ENCODE measurements at places on chromosomes 3 and 15.

DNA sequence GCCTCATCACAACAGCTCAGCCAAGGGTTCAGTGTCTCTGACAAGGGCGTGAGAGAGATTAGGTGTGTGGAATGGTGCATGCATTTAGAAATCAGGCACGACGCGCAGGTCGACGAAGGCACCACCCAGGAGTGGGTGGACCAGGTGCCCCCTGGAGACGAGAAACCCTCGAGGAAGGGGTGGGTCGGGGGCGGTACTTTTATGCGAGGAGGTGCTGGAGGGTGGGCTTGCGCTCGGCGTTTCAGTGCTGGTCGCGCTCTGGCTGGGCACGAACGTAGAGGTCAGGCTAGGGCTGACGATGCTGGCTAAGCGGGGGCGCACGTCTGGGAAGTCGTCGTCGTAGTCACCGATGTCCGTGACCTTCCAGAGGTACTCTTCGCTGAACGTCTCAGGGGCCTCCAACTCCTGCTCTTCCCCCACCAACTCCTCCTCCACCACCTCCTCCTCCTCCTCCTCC, 393 bp downstream of the ERICH6 start:
- DNase-seq, result peak; percentile 68

DNA sequence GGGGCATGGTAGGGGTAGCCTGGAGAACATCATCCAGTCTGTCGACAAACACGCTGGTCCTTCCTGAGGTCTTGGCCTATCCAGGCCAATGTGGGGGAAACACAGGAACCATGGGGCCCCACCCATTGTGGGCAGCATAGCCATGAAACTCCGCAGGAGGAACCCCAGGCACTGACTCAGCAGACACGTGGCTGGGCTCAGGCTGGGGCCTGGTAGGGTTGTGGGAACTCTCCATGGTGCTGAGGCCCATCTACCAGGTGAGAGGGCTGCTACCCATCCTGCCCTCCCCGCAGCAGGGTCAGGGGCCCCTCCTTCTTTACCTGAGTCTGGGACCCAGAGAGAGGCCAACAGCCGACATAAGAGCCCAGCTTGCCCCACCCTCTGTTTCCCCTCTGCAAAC, 22.6 kb upstream of the CACNA2D2 start:
- DNase-seq, result peak; percentile 76

DNA sequence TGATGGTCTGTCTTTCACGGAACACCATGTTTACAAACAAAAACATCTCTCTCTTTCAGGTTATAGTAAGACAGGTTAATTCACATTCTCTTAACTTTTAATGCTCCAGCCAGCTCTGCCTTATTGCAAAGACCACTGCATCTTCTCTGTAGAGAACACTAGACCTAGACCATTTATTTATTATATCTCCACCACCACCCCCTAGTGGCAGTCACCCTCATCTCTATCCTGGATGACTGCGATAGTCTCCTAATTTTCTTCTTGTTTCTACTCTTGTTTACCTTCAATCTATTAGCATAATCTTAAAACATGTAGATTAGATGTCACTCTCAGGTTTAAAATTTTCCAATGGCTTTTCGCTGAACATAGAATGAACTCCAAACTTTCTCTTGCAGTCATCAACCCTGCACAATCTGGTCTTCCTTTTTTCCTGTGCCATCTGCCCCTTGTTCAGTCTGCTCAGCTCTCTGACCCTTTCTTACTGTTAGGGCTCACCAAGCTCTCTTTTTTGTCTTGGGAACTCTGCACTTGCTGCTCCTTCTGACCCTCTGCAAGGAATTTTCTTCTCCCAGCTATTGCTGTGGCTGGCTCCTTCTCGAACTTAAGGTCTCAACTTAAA, 155.6 kb downstream of the SQOR start:
- DNase-seq, result no peak

DNA sequence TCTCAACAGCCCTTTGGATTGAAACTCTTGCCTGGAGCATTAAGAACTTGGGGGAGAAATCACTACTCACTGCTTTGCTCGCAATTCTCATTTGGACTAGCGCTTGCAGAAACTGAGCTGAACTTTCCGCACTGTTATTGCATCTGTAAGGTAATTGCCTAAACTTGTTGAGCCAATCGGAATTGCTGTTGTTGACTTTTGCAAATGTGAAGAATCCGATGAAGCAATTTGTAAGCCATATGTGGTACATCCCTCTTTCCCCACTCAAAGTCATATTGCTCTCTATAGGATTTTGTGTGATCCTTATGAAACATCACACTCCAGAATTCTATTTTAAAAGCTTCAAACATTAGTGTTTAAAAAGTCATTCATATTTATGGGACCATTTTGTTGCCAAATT, 191.7 kb upstream of the GBE1 start:
- DNase-seq, result no peak

DNA sequence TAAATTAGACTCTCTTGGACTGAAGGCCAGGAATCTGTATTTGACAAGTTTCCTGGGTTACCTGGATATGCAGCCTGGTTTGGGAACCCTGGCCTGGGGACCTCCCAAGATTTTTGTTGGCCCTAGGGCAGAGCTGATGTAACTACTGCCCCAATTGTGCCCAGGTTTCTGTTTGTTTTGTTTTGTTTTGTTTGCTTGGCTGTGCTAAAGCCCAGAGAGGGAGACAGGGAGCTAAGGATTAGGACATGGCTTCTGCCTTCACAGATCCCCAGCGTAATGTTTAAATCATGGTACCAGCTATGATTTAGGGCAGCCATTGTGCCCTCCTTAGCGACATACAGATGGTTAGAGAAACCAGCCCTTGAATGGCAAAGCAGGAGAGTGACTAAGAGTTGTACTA, 47.6 kb downstream of the ABHD5 start:
- no peak for DNase-seq

DNA sequence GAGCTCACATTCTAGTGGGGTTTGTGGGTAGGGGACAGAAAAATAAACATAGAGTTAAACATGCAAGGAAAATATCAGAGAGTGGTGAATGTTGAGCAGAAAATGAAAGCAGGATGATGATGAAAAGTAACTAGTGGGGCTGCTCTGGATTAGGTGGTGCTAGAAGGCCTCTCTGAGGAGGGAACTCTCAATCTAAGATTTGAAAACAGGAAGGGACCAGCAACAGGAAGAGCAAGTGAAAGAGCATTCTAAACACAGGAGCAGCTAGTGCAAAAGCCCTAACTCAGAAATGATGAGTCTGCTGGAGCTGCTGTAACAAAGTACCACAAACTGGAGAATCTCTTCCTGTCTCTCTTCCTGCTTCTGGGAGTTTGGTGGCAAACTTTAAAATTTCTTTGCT, 468.6 kb upstream of the AGTR1 start:
- no peak for DNase-seq

DNA sequence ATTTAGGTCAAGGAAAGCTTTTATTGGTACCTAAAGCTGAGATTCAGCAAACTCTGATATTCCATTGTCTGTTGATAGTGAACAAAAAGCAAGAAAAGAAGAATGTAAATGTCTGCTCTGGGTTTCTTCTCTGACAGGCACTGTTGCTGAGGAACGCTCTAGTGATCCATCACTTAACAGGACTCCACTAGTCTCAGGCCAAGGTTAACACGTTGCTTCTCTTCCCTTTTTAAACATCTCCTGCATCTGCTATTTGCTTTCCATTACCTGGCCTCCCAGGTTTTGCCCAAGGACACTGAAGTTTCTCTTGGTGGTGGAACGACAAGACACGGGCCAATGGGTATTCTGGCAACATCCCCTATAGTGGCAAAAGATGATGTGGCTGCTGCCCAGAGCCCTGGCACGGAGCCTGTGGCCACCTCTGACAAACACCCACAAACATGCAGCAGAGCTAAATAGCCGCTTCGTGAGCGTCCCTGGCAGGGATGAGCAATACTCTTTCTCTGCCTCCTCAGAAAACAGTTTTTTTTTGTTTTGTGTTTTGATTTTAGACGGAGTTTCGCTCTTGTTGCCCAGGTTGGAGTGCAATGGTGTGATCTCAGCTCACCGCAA, 97.8 kb upstream of the AKAP13 start:
- DNase-seq, result no peak

- DNase-seq, result no peak
Measured at GRCh38 chr15:85826756-85827515, 32.2 kb upstream of the KLHL25 start.

GRCh38 chr3:169362868-169363267, 300.6 kb downstream of the MECOM start:
- no peak for DNase-seq

GRCh38 chr3:23966328-23966727, 21.2 kb downstream of the NR1D2 start:
- DNase-seq, result no peak

DNA sequence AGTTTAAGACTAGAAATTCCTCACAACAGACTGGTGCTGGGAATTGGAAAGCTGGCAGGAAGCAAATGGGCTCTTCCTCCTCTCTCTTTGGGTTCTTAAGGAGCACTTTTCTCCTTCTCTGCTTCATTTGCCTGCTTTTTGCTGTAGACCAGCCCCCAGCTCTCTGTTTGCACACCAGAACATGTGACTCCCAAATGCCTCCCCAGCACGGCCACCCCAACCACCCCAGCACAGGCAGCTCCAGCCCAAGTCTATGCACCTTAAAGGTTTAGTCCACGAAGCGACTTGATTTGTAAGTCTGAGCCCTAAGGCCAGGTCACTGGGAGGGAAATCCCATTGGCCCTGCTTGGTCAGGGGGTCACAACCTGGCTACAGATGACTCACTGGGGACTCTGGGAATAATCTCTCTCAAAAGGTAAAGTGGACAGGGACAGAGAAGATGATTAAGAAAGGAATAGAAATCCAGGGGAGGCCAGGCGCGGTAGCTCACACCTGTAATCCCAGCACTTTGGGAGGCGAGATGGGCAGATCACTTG, 377.8 kb upstream of the PROK2 start:
- DNase-seq, result no peak

DNA sequence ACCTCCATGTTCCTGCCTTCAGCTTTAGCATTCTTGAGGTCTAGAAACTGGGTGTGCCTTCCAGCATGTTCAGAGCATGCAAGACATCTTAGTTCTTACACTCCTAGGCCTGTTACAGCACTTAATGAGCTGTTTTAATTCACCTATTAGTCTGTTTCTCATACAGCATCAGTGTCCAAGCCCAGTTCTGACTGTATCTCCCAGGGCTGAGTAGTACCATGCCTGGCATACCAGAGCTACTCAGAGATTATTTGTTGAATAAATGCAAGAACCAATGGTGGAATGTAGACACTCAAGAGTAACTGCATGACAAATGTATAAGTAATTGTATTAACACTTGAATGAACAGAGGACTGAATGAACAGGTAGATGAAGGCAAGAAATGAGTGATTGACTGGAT, 61.8 kb upstream of the SCN5A start:
- no peak for DNase-seq

DNA sequence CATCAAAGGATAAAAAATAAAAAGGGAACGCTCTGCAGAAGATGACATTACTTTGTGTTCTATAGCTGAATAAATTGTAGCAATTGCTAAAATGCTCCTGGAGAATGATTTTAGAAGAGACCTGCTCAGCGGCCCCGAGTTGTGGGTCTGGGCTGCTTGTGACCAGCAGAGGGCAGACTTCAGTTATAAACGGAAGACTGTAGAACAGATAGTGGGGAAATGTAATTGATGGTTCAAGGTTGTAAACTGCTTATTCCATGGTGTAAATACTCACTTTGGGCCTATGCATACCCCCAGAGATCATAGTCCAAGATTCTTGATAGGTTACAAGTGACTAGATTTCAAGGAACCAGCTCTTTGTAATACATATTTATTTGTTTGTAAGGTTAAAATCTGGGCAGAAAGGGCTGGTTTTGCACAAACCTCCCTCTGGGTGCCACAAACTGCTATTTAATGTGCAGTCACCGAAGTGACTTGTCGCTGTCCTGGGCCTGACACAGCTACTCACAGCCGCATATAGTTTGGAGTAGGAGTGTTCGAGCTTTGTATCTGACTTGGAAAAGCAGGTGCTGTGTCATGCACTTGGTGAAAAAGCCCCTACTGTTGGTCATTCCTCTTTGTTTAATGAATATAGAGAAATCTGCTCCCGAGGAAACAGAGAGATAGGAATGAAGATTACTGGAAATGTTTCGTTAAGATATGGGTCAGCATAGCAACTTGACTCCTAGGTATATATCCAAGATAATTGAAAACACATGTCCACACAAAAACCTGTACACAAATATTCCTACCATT, 34.7 kb upstream of the NDUFB4 start:
- DNase-seq, result peak; percentile 62

DNA sequence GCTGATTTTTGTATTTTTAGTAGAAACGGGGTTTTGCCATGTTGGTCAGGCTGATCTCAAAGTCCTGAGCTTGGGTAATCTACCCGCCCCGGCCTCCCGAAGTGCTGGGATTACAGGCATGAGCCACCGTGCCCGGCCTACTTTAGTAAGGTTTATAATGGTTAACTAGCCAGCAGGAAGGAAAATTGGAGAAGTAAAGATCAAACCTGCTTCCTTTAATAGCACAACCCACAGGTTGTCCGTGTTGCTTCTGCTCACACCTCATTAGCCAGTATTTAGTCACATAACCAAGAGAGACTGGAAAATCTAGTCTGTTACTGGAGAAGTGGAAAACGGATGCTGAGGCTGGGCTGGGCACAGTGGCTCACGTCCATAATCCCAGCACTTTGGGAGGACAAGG, 51.9 kb upstream of the TBL1XR1 start:
- no peak for DNase-seq

DNA sequence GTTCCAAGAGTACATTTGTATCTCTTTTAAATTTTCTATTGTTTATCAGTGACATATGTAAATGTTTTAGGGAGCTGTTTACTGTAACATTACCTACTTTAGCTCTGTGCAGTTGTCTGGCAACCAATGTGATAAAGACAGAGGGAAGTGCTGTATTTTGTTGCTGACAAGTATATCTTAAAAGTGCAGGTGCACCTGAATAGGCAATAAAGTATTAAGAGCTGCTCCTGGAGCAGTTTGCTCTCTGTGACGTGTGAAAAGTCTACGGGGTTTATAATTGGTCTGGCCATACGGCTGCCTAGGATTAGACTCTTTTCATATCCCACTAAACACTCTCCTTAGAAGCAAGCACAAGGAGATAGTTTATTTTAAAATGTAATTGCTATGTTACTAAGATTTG, 178.3 kb downstream of the IGF1R start:
- no peak for DNase-seq

- DNase-seq, result no peak
Measured at GRCh38 chr3:149703466-149703865, 45.6 kb upstream of the WWTR1 start.

GRCh38 chr3:127822682-127823425, 539 bp upstream of the MGLL start:
- DNase-seq, result peak; percentile 54

- no peak for DNase-seq
Measured at GRCh38 chr3:44160818-44161217, 80.9 kb upstream of the TOPAZ1 start.

- DNase-seq, result peak; percentile 43
Measured at GRCh38 chr15:68843425-68844311, 23.0 kb upstream of the ANP32A start.

All from activated naive CD8-positive, alpha-beta T cell treated with anti-CD3 and anti-CD28 coated beads, Interleukin-2, amount 10 ng/mL, durations not matched to agents 7 days and 5 days (primary cell).